ENCODE measurements at places on chromosomes 7 and 10. TPM values are rescaled to one million over a fixed set of nuclear protein-coding genes. Genes with fewer than 3 reads are reported as not detected.

The STEAP2 gene
- 555 TPM for total RNA-seq

The CTAGE15 gene
- total RNA-seq, result not detected

The ANAPC16 gene
- 73.4 TPM for total RNA-seq

The FAM131B gene
- total RNA-seq, result 0.32 TPM

- H3K36me3 ChIP-seq, result no peaks in the 10 kb centered on the region
- no peak for DNase-seq
- H3K4me3 ChIP-seq, result no peak overlapping the region
- no peaks in the 10 kb centered on the region for H3K27me3 ChIP-seq
Measured at GRCh38 chr10:127569210-127569609, 20.1 kb downstream of the NPS start.

DNA sequence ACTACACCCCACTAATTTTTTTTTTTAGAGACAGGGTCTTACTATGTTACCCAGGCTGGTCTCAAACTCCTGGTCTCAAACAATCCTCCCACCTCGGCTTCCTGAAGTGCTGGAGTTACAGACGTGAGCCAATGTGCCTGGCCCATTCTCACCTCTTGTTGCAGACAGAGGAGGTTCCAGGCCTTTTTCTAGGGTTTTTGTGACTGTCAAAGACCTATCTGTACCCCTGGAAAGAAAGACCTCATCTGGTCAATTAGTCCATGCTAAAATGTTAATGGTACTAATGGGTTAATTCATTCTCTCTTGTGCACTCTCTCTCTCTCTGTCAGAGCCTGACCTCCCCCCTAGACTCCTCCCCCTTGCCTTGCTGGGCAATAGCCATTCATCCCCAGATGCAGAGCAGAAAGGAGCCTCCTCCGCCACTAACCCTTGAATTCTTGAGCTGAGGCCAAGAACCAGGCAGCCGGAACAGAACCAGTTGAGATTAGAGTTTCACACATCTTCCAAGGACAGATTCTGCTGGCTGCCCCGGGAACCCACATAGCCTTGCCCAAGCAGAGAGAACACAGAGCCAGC lies 209.7 kb downstream of the SKIDA1 start:
- H3K27ac ChIP-seq, result no peak overlapping the region
- no peak overlapping the region for H3K4me3 ChIP-seq
- H3K36me3 ChIP-seq, result no peaks in the 10 kb centered on the region
- no peaks in the 10 kb centered on the region for H3K27me3 ChIP-seq

- no peaks in the 10 kb centered on the region for H3K4me1 ChIP-seq
- H3K27me3 ChIP-seq, result no peaks in the 10 kb centered on the region
- no peak overlapping the region for H3K27ac ChIP-seq
- no peak for DNase-seq
Measured at GRCh38 chr10:75926763-75927162, 495.3 kb downstream of the LRMDA start.

DNA sequence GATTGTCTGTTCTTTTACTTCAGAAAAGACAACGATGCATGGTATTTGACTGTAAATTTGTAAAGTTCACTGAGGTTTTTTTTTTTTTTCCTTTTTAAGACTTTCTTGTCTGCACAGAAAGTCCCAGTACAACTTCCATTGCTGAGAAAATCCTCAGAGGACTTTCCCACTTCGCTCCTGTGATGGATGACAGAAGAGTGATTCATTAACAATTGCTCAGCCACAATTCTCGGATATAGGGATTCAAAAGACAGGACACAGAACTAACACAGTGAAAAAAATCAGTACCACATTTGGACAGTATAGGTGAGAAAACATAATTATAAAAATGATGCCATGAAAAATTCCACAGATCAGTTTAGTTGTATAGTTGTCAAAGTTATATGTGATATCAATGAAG lies 48.0 kb downstream of the SEC23IP start:
- peaks cover 3% of the 10 kb centered on the region for H3K36me3 ChIP-seq
- H3K4me1 ChIP-seq, result no peaks in the 10 kb centered on the region
- no peak for DNase-seq
- no peaks in the 10 kb centered on the region for H3K27me3 ChIP-seq
- H3K27ac ChIP-seq, result no peak overlapping the region

DNA sequence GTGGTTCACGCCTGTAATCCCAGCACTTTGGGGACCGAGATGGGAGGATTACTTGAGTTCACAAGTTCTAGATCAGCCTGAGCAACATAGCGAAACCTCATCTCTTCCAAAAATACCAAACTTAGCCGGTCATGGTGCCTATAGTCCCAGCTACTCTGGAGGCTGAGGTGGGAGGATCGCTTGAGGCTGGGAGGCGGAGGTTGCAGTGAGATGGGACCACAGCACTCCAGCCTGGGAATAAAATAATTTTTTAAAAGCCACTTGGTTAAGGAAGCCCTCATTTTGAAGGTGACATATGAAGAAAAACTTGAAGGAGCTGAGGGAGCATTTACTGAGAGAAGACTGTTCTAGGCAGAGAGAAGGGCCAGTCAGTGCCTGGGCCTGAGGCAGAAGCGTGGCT lies 4.2 kb upstream of the EZH2 start:
- H3K27me3 ChIP-seq, result no peaks in the 10 kb centered on the region
- no peak for DNase-seq
- H3K4me1 ChIP-seq, result no peaks in the 10 kb centered on the region
- no peak overlapping the region for H3K4me3 ChIP-seq
- no peak overlapping the region for H3K27ac ChIP-seq

DNA sequence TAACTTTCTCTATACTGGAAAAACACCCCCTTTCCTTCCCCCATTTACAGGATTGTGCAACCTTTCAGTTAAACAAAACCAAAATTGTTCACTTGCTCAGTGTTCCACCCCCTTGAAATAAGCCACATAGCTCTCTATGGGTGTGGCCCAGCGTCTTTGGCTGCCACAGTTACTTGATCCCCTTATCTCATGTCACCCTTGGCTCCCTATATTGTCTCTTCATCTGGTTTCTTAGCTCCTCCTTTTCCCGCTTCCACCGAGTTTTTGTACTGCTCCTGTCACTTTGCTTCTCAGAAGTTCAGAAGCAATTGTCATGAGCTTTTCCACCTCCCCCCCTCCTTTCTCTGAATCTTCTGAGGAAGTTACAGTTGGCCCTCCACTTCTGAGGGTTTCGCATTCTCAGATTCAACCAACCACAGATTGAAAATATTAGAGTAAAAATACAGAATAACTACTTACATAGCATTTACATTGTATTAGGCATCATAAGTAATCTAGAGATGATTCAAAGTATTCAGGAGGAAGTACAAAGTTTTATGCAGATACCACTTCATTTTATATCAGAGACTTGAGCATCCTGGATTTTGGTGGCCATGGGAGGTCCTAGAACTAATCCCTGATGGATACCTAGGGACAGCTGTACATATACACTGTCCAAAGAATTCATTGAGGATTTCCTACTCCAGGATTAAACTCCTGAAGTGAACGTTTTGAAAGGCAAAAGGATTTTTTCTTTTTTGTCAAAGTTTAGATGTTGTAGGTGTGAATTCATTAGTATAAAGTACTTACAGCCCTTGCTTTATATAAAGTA lies 60.4 kb downstream of the ADD3 start:
- no peaks in the 10 kb centered on the region for H3K27me3 ChIP-seq
- no peaks in the 10 kb centered on the region for H3K36me3 ChIP-seq
- H3K4me1 ChIP-seq, result no peaks in the 10 kb centered on the region
- H3K4me3 ChIP-seq, result no peak overlapping the region
- H3K27ac ChIP-seq, result no peak overlapping the region
